ENCODE measurements at places on chromosomes 2 and 18.
A peak's percentile ranks its signal among the peaks of the same experiment; 100 is the strongest.

DNA sequence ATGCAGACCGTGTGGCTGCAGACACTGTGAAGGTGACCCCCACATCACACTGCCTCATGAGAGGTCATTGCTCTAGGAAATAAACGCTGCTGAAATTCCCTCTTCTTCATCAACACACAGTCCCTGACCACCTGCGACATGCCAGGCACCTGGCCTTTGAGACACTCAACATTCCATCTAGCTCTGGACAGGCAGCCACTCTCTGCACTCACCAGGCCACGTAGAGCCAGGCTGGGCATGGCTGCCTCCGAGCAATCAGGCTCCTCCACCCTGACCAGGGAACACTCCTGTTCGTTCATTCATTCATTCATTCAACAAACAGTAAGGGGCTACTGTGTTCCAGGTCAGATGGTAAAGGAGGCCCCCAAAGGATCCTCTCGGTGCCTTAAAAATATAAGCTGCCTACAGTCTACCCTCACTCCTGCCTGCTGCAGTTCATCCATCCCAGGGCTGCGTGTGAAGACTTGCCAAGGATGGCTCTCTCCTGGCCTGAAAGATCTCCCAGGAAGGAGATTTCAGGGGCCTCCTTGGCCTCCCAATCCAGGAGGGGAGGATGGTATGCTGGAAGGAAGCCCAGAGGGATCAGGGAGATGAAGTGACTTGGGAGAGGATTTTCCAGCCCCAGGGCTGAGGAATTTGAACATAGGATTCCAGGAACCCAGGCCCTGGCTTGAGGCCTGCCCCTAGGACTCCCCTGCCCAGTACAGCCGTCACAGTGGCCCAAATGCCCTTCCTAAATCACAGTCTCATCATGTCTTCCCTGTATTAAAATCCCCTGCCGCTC is 66.7 kb downstream of the TNS1 start:
- peak; percentile 77 for DNase-seq

DNA sequence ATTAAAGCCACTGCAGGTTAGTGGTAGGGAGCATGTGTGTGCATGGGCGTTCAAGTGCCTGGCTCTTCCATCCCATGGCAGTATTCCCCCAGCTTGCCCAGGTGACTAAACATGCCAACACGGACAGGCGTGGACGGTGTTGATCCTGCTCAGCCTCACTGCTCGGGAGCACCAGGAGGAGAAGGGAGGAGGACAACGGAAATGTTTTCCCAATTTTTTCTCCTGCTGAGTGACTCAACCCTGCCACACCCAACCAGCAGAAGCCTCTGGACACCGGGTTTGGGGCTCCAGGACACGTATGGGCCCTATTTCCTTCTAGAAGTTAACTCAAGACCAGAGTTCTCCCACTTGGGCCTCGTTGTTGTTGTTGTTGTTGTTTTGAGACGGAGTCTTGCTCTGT is 139.1 kb downstream of the CYP26B1 start:
- DNase-seq = no peak

DNA sequence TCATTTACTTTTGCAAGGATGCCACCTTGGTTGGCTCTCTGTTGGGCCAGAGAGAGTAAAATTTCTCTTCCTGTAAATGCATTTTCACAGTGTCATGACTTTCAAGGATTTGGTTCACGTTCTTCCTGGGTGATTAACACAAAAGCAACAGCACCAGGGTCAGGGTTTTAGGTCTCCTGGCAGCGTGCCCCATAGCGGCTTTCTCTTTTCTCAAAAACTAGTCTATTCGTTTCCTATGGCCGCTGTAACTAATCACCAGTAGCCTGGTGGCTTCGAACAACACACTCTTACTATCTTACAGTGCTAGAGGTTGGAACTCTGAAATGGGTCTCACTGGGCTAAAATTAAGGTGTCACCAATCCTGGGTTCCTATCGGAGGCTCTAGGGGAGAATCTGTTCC is 56.3 kb upstream of the ACMSD start:
- DNase-seq = no peak

DNA sequence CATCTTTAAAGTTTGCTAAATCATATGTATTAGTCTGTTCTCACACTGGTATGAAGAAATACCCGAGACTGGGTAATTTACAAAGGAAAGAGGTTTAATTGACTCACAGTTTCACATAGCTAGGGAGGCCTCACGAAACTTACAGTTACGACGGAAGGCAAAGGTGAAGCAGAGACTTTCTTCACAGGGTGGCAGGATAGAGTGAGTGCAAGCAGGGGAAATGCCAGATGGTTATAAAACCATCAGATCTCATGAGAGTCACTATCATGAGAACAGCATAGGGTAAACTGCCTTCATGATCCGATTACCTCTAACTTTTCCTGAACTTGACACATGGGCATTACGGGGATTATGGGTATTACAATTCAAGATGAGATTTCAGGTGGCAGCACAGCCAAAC is 1075.2 kb upstream of the NRXN1 start:
- no peak for DNase-seq

- no peak for DNase-seq
Measured at GRCh38 chr2:2046497-2046896, 284.6 kb downstream of the MYT1L start.
